WERI-Rb-1 (cell line): ENCODE measurements at places on chromosomes 7 and 10.

DNA sequence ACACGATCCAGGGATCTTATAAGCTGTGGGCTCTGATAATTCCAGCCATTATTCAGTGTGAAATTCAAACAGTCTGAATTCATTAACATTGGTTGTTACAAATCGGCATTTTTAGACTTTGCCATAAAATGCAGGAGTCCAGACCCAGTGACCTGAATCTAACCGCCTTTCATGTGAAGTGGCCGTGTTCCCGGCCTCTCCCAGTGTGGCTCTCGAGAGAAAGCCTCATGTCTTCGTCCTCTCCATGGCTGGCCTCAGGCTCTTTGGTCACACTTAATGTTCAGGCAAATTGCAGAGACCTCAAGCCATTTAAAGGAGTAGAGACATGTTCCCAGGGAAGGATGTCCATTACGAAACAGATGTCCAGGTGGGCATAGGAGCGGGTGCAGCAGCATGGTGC is 59.3 kb downstream of the CTBP2 start:
- DNase-seq, result no peak

DNA sequence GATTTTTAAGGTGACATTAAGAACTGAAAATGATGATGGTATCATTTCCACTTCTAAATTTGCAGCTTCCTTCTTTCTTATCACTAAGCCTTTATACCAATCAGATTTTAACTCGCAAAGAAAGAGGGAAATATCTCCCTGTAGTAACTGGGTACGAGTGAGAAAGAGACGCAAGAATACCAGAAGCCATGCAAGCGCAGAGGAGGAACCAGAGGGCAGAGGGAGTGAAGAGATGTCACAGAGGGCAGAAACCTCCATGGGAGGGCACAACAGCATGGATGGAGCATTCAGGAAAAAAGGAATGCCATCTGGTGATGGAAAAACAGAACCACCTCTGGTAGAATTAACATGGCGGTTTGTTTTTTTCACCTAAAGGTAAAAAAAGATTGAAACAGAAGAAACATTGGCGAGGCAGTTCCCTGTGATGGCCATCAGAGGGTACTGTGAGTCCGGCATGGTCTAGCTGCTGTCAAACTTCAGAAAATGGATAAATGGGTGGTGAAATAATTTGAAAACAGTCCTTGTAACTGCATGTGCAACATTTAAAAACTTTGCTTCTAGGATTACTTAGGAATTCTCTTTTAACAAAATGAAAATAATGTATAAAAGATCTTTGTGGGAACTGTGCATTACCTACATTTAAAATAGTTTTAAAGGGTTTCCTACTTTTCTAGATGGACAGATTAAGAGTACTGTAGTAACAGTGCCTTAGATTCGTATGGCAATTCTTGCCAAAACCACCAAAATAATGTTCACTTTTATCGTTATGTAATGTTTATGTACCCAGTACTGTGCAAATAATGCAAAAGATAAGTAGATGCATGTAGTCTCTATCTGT is 91.8 kb downstream of the ARHGAP12 start:
- DNase-seq, result peak; percentile 8

- DNase-seq, result no peak
Measured at GRCh38 chr7:29304756-29305155, 110.2 kb downstream of the CHN2 start.

DNA sequence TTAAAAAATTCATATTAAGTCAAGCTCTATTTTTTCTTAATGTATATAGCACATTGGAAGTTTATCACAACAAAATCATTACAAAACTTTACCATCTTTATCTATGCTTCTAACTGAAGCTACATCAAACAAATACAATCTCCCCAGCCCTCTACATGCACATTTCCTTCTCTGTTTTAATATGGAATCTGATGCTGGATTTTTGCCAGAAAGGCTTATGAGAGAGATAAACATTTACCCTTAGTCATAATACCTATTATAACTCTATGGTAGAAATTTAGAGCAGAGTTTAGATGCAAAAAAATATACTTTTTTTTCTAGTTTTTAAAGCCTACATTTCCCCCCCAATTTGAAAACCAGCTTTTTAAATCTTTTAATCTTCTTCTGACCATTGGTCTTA is 1198.6 kb downstream of the GATA3 start:
- no peak for DNase-seq

DNA sequence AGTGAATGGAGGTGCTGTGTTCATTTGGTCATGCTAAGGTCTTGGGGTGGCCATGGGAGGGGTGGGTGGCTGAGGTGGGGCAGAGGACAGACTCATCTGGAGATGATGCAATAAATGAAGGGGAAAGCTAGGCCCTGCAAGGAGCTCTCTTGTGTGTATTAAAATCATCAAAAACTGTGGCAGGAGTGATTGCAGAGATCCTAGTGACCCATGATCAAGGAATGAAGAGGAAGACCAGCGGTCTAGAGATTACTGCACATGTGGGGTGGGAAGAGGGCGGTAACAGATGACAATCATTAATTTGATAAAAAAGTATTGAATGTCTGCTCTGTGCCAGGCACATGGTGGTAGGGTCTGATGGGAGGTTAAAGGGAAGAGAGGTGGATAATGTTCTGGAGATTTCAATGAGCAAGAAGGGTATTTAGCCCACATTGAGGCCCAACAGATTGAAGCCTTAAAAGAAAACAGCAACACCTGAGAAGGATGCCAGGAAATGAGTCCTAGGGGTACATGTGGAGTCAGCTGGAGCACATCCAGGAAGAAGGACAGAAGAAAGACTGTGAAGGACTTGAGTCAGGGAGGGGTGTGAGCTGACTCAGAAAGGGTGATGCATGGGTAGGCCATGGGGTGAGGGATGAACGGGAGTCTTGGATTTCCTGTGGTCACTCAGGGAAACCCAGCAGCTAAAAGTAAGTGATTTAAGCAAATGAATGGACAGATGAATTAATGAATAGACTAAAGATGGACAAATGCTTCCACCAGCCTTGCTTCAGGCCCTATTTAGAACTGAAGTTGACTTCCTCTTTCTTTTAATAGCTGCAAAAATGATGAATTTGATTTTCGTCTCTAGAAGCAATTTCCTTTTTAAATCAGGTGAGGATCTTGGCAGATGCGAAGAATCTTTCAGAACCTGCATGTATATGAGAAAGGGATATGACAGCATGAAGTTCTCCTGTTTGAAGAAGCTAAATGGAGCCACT is 83.1 kb upstream of the IGFBP3 start:
- no peak for DNase-seq

GRCh38 chr10:34844448-34844847 is 29.4 kb upstream of the PARD3 start:
- no peak for DNase-seq

DNA sequence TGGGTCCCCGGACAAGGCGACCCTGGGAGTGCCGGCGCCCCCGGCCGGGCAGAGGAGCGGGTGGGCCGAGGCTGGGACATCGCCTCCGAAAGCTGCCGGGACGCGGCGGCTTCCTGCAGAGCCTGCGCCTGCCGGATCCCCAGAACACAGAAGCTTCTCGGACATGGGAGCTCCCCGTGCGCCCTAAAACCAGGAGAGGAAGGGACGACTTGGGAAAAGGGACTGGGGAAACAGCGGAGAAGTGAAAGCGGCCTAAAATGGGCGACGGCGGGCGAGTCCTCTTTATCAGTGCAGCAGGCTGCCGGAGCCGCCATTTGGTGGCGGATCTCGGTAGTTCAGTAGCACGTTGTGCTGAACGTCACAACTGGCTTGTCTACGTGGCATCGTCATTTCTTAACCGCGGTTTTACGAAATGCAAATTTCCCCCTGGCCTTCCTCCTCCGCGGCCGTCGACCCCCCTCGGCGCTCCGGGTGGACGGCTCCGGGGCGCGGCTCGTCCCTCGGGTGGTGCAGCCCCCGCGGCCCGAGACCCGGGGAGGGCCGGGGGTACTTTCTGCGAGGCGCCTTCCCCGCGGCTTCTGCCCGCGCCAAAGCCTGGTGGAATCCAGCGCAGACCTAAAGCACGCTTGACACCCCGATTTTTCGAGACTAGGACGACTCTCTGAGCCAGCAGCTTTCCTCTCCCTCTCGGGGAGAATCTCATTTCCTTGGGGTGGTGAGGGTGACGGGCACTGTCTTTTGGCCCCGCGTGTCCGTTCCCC is 9.9 kb upstream of the SPAG6 start:
- DNase-seq, result no peak

DNA sequence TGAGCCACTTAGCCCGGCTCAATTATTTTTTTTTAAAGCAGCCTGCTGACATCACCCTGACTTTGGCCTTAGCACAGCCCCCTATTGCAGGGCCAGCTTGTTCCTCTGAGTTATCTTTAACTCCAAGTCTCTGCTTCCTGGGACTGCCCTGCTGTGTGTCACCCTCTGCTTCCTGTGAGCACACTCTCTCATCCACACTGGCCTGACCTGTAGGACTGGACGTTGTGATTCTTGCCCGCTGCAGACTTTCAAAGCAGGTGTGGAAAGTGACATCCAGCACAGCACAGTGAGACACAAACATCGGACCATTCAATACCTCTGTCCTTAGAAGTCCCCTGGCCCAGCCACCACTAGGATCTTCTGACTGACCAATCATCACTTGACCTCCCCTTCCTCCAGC is 26.4 kb upstream of the HSPA12A start:
- no peak for DNase-seq

- DNase-seq, result no peak
Measured at GRCh38 chr10:111338805-111339204, 262.0 kb downstream of the ADRA2A start.

- no peak for DNase-seq
Measured at GRCh38 chr10:69345890-69346474, 67.7 kb downstream of the HK1 start.

- no peak for DNase-seq
Measured at GRCh38 chr10:106513352-106513771, 651.1 kb downstream of the SORCS1 start.

DNA sequence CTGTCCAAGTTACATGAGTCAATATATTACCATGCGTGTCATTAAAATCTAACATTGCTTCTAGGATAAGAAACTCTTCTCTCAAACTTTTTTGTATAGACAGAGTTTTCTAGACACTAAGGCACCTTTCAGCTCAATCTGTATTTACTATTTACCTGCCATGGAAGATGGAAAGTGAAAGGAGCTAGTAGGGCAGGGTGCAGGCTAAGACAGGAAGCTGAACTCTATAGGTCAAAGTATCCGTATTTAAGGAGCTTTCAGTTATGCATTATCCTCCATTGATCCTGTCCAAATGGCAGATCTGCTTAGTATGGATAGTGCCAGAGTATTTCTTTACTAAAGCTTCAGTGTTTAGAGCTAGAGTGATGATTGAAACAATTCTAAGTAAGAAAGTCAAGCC is 612.8 kb downstream of the IPMK start:
- peak; percentile 11 for DNase-seq

- DNase-seq, result peak; percentile 63
Measured at GRCh38 chr10:59177031-59177797, 771 bp downstream of the PHYHIPL start.

GRCh38 chr10:132533571-132534260 is 3.9 kb upstream of the INPP5A start:
- DNase-seq, result no peak

DNA sequence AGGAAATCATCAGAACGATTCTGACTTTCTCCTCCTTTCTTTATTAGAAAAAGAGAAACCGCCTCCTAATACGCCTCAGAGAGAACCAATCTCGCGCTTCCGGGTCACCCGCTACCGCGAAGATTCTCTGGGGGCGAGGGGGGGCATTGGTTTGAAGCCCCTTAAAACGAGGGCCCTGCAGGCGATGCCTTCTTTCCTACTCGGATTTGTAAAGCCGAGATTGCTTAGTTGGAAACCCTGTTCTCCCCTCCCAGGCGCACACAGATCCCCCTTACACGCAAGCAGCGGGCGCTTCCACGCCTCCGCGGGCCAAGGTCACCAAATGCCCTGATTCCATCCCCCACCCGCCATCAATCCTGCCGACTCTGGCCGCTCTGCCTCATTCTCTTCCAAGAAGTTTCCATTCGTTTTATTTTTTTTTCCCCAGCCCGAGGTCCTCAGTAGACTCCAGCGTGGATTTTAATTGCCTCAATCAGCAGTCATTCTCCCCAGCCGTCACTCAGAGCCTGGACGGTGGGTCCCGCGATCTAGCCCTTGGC is 1.1 kb upstream of the GAD2 start:
- peak; percentile 10 for DNase-seq
